ENCODE measurements at places on chromosomes 6 and 20.

DNA sequence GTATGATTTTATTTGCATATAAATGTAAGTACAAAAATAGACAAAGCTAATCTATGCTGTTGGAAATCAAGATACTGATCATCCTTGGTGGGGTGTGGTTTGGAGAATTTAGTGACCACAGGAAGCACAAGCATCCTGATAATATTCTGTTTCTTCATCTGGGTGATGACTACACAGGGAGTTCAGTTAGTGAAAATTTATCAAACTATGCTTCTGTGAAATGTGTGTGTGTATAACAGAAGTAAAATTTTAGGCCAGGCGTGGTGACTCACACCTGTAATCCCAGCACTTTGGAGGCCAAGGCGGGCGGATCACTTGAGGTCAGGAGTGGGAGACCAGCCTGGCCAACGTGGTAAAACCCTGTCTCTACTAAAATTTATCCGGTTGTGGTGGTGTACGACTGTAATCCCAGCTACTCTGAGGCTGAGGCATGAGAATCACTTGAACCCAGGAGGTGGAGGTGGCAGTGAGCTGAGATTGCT, 20.6 kb downstream of the ENPP3 start:
- peak; percentile 7 for DNase-seq

GRCh38 chr6:145491126-145491525, 244.2 kb downstream of the EPM2A start:
- no peak for DNase-seq

GRCh38 chr20:38114353-38114791, 50.7 kb downstream of the TGM2 start:
- DNase-seq = peak; percentile 77

- DNase-seq = no peak
Observed at GRCh38 chr20:52965819-52966218, 6.3 kb upstream of the TSHZ2 start.
